ENCODE measurements at places on chromosomes 2 and 18.

DNA sequence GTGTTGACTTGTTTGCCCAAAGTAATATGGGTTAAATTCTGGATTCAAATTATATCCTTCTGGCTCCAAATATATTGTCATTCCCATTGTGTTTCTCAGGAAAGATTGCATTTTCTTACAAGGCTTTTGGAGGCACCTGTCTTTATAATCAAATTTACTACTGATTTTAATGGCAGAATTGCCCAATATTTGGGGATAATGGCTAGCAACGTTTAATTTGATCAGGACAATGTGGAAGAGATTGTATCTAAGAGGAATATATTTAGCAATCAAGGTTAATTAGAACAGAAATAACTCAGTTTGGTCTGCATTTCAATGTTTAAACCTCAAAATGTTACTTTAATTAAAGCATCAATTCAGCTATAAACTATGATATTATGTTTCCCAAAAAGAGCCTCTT lies 41.7 kb upstream of the ZNF804A start:
- no peak for DNase-seq

DNA sequence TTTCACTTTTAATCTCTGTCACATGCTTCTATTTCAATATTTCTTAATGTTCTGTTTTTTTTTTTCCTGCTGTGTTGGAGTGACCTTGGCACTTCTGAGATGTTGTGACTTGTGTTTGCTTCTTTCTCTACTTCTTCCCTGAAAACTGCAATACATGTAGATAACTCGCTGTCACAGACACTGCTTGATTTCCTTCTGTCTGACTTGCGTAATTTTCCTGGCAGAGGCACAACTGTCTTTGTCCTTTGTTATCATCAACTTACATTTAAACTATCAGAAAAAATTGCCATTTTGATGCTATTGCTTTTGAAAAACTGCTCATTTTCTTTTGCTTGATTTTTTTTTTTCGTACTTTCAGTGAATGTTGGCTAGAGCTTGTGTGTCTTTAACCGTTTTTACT lies 69.0 kb downstream of the BABAM2 start:
- DNase-seq = peak; percentile 90

DNA sequence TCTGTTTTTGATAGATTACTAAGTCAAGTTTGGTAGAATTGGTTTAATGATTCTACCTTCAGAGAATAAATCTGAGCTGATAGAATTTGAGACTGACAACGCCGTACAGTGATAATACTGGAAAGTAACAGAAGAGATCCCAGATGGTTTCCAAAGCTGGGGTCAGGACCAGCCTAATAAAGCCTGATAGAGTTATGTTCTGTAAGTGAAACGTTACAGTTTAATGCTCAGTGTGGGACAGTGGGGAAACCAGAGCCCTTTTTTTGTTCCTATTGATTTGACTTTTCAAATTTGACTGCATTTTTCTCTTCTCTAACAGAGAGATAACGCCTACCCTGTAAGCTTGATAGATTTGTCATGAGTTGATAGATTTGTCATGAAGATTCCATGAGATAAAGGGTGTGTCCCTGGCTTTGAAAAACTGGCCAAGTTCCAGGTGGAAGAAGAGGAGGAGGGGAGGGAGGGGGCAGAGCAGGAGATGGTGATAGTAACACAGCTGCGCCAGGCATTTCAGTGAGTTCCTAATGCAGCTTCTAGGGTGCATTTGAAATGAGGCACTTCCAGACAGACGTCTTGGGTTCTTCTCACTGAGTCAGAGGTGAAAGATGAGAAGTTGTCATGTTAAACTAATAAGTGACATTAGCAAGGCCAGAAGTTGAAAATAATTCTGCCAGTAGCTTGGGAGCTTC lies 65.1 kb downstream of the CERS6 start:
- peak; percentile 43 for DNase-seq

DNA sequence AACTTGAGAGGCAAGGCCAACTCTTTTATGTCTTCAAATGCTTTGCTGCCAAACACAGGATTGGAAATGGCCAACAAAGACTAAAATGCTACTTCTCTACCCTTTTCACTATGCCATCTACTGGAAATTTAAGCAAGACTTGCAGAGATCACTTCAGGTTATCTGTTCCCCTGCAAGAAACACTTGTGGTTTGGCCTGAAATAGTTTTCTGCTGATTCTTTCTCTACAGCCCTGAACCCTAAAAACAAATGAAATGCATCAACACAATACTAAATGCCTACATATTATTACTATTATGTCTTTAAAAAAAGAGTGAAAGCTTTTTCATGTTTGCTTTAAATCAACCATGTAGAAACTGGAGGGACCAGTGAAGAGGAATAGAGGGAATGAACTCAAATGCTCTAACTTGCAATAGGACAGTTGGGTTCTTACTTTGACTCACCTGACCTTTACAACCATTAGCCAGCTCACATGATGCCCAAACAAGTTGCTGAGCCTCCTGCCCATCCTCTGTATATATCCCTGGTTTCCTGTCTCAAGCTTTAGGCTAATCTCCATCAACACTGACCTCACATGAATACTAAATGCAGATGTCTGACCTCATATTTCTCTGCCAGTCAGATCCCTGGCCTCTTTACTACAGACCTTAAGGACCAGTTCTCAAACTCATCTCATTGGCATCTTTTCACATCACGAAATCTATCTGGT lies 17.5 kb upstream of the ADAM17 start:
- DNase-seq = peak; percentile 27

GRCh38 chr2:11578986-11579774 lies 45.3 kb downstream of the GREB1 start:
- DNase-seq = no peak

DNA sequence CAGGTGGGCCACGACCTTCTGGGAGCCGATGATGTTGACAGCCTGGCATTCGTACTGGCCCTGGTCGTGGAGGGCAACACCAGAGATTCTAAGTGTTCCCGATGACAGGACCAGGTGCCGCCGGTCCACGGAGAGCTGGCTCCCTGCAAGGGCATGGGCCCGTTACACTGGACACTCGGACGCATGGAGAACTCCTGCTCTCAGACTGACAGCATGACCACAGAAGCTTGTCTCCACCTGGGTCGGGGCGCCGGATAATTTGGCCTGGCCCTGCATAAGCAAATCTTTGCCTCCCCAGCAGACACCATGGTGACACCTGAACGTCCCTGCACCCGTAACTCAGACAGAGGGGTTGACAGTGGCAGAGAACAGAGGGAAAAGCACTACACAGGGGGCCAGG lies 80.7 kb downstream of the PXDN start:
- no peak for DNase-seq
